ENCODE measurements at places on chromosomes 4 and X. TPM values are rescaled to one million over a fixed set of nuclear protein-coding genes. Genes with fewer than 3 reads are reported as not detected.

Gene RP2
- total RNA-seq = 12.4 TPM

GRCh38 chrX:23436875-23437274 lies 102.2 kb downstream of the PTCHD1 start:
- peaks cover 4% of the 10 kb centered on the region for H3K4me1 ChIP-seq
- no peaks in the 10 kb centered on the region for H3K36me3 ChIP-seq
- no peak for DNase-seq
- no peaks in the 10 kb centered on the region for H3K27me3 ChIP-seq
- H3K4me3 ChIP-seq = no peak overlapping the region

Gene FGFBP2
- total RNA-seq = not detected

GRCh38 chrX:14529290-14529989 lies at the start of gene GLRA2:
TSS of gene GLRA2 (plus strand) at chrX:14529536. CDS start at chrX:14530058, 522 bp downstream.
- no peak within 1 kb of the TSS for H3K4me3 ChIP-seq
- no peaks in the 10 kb centered on the region for H3K36me3 ChIP-seq
- H3K27me3 ChIP-seq = no peaks in the 10 kb centered on the region
- H3K4me1 ChIP-seq = peaks cover 11% of the 10 kb centered on the region

DNA sequence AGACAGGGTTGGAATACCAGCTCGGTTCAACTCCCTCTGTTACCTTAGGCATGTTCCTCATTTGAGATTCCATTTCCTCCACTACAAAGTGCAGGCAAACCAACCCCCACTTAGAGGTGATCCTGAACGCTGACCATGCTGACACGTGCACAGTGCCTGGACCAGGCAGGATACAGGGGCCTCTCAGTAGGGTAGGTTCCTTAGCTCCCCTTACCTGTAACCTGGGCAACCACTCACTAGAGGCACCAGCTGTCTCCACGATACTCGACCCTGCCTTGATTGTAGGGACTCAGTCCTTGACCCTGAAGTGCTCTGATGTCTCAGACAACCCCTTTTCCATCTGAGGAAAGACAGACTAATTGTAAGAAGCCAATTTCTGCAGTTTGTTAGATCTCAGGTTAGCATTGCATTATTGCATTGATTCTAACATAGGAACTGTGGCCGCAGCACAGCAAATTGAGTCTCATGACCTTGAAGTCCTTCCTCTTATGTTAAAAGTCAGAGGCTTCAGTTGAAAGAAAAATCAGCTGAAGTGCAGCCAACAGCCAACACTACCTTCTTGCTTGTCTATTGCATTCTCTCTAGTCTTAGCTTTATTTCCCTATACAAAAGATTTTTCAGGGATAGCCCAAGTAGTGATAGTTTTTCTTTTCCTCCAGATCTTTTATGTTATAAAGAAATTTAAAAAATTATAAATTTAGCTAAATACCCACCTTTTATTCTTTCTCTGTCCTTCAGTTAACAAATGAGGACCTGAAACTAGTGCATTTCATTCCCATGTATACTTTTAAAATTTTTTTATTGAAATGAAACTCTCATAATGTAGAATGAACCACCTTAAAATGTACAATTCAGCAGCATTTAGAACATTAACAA lies 11.2 kb upstream of the C1QTNF7 start:
- H3K4me1 ChIP-seq = no peaks in the 10 kb centered on the region
- H3K4me3 ChIP-seq = no peak overlapping the region
- H3K27me3 ChIP-seq = peaks cover 18% of the 10 kb centered on the region
- DNase-seq = no peak

DNA sequence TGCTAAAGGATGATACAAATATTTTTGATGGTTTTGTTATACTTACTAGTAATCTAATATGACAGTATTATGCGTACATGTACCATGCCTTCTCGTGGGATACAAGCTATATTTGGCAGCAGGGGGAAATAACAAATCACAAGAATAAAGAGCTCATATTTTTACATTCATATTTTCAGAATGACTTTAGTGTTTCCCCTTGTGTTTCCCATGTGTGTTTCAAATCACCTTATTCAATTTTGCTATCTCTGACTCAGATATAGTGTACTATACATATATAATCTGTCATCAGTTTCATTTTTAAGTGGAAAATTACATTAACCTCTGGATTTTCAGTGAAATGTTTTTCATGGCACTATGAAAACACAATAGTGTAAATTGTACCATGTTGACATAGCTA lies 146.8 kb downstream of the RPA4 start:
- no peaks in the 10 kb centered on the region for H3K36me3 ChIP-seq
- no peak for DNase-seq
- no peaks in the 10 kb centered on the region for H3K4me1 ChIP-seq
- H3K4me3 ChIP-seq = no peak overlapping the region
- no peak overlapping the region for H3K27ac ChIP-seq

- no peaks in the 10 kb centered on the region for H3K4me1 ChIP-seq
- no peak within 1 kb of the TSS for H3K27ac ChIP-seq
- no peaks in the 10 kb centered on the region for H3K27me3 ChIP-seq
- no peaks in the 10 kb centered on the region for H3K36me3 ChIP-seq
- no peak for DNase-seq
- no peak within 1 kb of the TSS for H3K4me3 ChIP-seq
Measured at GRCh38 chrX:37779857-37780256, at the start of gene CYBB. TSS of gene CYBB (plus strand) at chrX:37780059. CDS start at chrX:37780078, 19 bp downstream.

- DNase-seq = no peak
- H3K27ac ChIP-seq = no peak overlapping the region
- no peak overlapping the region for H3K4me3 ChIP-seq
- peaks cover 4% of the 10 kb centered on the region for H3K4me1 ChIP-seq
- H3K27me3 ChIP-seq = no peaks in the 10 kb centered on the region
Measured at GRCh38 chr4:113524505-113525186, 236.9 kb downstream of the CAMK2D start.

DNA sequence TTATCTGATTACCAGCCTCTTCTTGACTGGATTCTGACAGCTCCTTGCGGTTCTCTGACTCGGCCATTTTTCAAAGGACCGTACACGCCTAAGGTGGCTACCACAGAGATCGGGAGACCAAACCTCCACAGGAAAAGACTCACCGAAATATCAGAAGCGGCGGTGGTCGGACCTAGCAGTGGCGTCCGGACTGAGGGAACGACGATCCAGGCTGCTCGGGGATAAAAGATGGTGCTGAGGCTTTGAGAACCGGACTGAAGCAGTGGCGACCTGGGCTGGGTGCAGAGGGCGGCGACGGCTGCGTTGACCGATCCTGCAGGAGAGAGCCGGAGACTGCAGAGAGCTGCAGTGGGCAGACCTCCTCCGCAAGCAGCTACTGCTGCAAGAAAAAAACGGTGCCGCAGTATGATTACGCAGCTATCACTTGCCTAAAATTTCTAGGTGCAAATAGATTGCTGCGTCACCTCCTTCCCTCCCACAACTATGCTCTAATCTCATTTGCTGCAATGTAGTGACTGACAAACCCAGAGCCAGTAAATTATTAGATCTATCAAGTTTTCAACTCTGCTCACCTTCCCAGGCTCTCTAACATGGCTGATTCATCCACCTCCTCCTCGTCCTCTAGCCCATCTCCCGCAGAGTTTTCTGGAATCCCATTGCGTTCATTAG lies at the start of gene NAP1L2:
TSS of gene NAP1L2 (minus strand) at position 426 of the 669 bp plus-strand sequence. CDS start at position 67, 359 bp downstream.
- peaks cover 10% of the 10 kb centered on the region for H3K4me1 ChIP-seq
- DNase-seq = peak; percentile 77
- peak within 1 kb of the TSS; percentile 83 for H3K4me3 ChIP-seq
- H3K27me3 ChIP-seq = no peaks in the 10 kb centered on the region
- peak within 1 kb of the TSS; percentile 54 for H3K27ac ChIP-seq
- no peaks in the 10 kb centered on the region for H3K36me3 ChIP-seq

- H3K27ac ChIP-seq = no peak overlapping the region
- DNase-seq = no peak
- no peaks in the 10 kb centered on the region for H3K4me1 ChIP-seq
- no peak overlapping the region for H3K4me3 ChIP-seq
- H3K36me3 ChIP-seq = no peaks in the 10 kb centered on the region
Measured at GRCh38 chr4:159035570-159035969, 67.3 kb upstream of the RAPGEF2 start.

DNA sequence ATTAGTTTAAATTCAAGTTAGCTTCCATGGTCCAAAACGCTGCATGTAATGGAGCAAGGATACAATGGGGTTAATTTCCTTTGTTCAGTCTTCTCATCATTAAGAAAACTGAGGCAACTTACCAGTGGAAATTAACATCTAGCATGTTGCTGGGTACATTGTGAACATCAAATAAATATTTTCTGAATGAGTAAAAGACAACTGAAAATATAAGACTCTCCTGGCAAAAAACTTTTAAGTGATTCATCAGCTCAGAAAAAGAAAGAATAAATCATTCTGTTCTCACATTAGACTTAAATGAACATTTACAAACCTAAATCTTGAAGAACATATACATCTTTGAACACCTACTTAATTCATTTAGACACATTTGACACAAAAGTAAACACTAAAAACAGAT lies 138.4 kb upstream of the ETNPPL start:
- DNase-seq = no peak
- H3K4me1 ChIP-seq = no peaks in the 10 kb centered on the region
- no peak overlapping the region for H3K27ac ChIP-seq
- H3K27me3 ChIP-seq = peaks cover 5% of the 10 kb centered on the region

DNA sequence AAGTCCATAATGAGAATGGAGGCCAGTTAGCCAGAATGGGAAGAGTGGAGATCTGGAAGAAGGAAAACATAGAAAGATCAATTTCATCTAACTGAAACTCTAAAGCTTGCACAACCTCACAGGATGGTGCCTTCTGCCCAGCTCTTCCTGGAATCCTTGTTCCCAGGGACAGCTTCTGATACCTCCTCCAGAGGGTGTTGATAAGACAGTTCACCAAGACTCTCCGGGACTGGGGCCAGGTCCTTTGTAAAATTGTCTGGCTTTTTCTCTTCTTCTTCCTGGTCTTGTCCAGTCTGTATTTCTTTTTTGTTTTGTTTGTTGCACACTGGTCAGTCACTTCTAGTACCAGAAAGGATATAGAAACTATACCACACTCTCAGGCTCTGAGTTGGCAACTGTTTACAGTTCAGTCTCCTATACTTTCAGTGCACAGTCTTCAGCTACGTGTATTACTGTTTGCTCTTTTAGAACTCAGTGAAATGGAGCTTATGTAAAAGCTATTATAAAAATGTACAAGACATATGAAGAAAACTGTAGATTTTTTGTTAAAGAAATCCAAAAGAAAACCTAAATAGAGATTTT lies 142.8 kb upstream of the RPL34 start:
- H3K4me3 ChIP-seq = no peak overlapping the region
- no peak for DNase-seq
- H3K27ac ChIP-seq = no peak overlapping the region

Gene AKAP4
- total RNA-seq = not detected

DNA sequence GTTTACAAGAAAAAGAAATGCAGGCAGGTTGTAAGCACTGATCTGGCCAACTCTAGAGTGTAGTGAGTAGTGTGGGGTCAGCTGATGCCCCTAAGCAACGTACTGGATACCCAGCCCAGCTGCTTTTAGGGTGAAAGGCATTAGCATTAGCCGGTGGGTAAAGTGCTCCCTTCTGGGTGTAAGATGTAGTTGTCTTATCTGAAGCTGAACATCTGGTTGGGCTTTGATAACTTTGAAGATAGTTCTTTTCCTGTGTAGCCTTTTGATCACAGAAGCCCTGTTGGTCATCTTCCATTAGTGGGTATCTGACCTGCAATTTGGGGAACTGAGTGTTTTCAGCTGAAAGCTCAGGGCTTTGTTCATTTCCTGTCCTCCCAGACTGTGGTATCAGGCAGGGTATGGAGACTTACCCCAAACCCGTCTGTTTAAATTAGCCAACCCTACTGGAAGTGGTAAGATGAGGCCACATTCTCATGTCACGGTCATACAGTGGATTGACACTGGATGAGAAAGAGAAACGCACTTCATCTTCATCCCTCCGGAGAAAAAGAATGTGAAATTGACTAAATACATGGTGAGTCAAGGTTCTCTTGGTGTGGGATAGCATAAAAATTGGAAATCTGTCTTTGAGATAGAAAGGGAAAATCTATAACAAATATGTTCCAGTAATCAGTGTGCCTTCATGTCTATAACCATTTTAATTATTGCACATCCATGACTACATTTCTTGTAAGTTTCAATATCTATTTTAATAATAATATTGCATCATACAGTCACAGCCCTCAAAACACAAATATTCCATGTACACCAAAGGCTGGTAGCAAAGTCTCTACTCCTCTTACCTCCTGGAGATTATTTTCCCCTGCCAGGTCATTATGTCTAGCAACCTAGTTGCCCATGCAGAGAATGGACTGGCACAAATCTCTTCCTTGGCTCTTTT lies 8.7 kb downstream of the RHOH start:
- no peaks in the 10 kb centered on the region for H3K27me3 ChIP-seq
- no peak overlapping the region for H3K4me3 ChIP-seq

GRCh38 chrX:26146024-26146423 lies 7.9 kb downstream of the MAGEB18 start:
- H3K36me3 ChIP-seq = no peaks in the 10 kb centered on the region
- no peak overlapping the region for H3K4me3 ChIP-seq
- DNase-seq = no peak
- H3K4me1 ChIP-seq = no peaks in the 10 kb centered on the region
- no peaks in the 10 kb centered on the region for H3K27me3 ChIP-seq

DNA sequence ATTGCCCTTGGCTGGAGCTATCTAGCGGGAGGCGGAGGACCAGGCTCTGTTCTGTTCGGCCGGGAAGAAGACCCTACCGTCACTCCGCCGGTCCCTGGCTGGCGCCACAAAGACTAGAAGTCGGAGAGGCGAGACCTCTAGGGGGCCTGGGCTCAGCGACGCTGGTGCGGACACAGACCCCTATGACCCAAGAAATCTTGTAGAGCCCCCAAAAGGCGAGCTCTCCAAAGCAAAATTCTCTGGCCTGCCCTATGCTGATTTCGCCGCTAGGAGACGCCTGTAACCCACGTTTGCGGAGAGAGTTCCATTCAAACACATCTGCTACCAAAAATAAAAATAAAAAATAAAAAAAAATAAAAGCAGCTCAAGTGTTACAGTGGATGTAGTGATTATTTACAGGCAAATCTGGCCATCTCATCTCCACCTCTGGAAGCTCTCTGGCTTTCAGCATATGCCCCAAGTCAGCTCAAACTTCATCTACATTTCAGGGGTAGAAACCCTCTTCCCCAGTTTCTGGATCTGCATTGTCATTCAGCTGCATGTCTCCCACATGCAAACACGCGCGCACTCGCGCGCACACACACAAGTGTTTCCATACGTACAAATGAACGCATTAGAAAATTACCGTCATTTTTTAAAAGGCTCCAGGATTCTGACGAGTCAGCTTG lies 2.4 kb upstream of the PCDH10 start:
- no peaks in the 10 kb centered on the region for H3K36me3 ChIP-seq
- H3K4me1 ChIP-seq = no peaks in the 10 kb centered on the region
- peak; percentile 59 for DNase-seq
- H3K27me3 ChIP-seq = 0 out of 2 replicates have a peak, but pooled peaks cover 3% of the 10 kb centered on the region
- peak overlapping the region; percentile 72 for H3K4me3 ChIP-seq

DNA sequence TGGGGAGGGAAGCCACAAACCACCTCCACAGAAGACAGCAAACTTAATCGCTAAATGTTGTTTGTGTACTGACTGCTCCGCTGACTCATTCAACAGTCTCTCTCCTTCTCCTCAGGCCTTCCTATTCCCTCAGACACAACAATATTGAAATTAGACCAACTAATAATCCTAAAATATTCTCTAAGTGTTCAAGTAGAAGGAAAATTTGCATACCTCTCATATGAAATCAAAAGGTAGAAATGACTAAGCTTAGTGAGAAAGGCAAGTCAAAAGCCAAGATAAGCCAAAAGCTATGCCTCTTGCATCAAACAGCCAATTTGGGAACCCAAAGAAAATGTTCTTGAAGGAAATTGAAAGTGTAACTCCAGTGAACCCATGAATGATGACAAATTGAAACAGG lies 75.7 kb upstream of the ARHGAP24 start:
- no peak overlapping the region for H3K27ac ChIP-seq
- no peaks in the 10 kb centered on the region for H3K36me3 ChIP-seq

GRCh38 chr4:88738180-88738579 lies 40.6 kb upstream of the NAP1L5 start:
- no peak overlapping the region for H3K4me3 ChIP-seq
- DNase-seq = no peak
- H3K27me3 ChIP-seq = no peaks in the 10 kb centered on the region
- peaks cover 6% of the 10 kb centered on the region for H3K36me3 ChIP-seq
- no peak overlapping the region for H3K27ac ChIP-seq

All from PC-3 (cell line).